ENCODE measurements at places on chromosomes 16 and 17.

DNA sequence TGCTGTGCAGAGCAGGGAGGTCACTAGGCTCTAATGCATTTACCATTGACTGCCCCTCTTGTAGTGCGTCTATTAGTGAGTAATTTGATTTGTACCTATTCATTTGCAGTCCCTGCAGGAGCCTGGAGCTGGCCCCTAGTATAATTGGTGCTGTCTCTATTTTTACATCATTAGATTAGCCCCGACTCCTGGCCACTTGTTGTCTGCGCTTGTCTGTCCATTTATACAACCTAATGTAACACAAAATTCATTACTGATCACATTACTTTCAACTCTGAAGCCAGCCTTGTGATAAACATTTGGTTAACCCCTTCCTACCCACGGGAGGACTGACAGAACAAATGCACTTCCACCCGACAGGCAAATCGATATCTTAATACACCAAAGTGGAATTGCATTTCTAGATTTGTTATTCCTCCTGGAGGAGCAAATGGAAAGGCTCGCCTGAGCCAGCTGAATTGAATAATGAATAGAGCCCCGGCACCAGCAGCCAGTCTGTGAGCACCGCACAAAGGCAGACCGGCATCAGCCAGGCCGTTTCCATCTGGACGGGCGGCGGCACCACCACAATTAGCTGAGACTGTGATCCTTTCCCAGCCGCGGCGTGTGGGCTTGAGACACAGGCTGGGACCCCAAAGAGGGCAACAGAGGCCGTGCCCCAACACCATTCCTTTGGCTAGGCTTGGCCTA is 18.7 kb upstream of the TBX2 start:
- no peak for DNase-seq

DNA sequence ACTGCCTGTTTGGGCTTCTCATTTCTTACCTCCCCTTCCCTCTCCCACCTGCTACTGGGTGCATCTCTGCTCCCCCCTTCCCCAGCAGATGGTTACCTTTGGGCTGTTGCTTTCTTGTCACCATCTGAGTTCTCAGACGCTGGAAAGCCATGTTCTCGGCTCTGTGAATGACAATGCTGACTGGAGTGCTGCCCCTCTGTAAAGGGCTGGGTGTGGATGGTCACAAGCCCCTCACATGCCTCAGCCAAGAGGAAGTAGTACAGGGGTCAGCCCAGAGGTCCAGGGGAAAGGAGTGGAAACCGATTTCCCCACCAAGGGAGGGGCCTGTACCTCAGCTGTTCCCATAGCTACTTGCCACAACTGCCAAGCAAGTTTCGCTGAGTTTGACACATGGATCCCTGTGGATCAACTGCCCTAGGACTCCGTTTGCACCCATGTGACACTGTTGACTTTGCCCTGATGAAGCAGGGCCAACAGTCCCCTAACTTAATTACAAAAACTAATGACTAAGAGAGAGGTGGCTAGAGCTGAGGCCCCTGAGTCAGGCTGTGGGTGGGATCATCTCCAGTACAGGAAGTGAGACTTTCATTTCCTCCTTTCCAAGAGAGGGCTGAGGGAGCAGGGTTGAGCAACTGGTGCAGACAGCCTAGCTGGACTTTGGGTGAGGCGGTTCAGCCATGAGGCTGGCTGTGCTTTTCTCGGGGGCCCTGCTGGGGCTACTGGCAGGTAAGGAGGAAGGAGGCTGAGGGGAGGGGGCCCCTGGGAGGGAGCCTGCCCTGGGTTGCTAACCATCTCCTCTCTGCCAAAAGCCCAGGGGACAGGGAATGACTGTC is at the start of gene CD68:
CD68 (plus strand) TSS at position 638 of the 833 bp plus-strand sequence; CDS start at position 678, 40 bp downstream.
- DNase-seq: peak; percentile 84

DNA sequence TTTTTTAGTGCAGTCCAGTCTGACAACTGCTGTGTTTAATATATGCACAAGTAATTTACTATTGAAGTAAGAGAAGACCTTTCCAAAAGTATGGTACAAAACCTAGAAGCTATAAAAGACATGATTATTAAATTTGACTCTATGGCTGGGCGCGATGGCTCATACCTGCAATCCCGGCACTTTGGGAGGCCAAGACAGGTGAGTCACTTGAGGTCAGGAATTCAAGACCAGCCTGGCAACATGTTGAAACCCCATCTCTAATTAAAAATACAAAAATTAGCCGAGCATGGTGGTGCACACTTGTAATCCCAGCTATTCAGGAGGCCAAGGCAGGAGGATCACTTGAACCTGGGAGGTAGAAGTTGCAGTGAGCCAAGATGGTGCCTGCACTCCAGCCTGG is 41.4 kb upstream of the VWA3A start:
- no peak for DNase-seq

- DNase-seq: no peak
These were observed 2.0 kb upstream of the IL21R start for GRCh38 chr16:27399969-27400368.

- DNase-seq: no peak
These were observed 967 bp upstream of the DHX58 start for GRCh38 chr17:42113293-42114069.

GRCh38 chr16:75491876-75492275 is 3.4 kb downstream of the CHST6 start:
- DNase-seq: no peak

DNA sequence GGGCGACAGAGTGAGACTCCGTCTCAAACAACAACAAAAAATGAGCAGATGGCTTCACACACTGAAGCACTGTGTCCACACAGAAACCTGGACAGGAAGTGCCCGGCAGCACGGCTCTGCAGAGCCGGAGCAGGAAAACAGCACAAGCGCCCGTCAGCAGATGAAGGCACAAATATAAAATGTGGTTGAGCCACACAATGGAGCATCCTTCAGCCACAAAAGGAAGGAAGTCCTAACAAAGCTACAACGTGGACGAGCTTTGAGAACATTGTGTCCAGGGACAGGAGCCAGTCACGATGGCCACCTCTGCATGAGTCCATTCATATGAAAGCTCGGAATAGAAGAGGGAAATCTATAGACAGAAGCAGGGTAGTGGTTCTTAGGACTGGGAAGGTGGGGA is 15.7 kb downstream of the RHBDF2 start:
- DNase-seq: no peak

- DNase-seq: no peak
These were observed 114.0 kb upstream of the ZFHX3 start for GRCh38 chr16:73161977-73162376.

DNA sequence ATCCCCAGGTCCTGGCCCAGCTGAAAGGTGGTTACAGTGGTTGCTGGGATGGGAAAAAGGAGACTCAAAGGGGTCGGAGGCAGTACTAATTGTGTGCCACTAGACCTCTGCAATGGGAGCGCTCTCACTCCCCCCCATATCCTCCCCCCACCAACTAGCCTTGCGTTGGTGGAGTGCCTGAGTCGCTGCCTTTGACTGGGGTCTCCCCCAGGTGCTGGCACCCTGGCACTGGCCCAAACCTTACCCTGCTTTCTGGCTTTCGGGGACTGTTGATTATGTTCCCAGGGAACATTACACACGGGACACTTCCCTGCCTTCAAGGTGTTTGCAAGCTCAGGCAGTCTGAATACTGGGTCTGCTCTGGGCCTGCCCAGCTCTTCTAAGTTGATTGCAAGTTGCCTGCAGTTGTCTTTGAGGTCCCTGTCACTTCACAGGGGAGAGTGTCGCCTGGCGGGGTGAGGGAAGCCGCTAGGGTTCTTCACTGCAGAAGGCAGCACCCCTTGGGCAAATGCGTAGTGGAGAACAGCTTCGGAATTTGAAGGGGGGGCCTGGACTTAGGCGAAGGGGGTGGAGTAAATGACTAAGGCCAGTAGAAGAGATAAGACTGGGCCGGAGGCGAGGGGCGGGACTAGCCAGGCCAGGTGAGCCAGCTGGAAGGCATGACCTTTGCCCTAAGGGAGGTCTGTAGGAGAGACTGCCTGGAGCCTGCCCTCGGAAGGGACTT is 98.0 kb downstream of the RAB11FIP4 start:
- DNase-seq: no peak

GRCh38 chr17:28974451-28974850 is 23.1 kb upstream of the PHF12 start:
- DNase-seq: no peak

DNA sequence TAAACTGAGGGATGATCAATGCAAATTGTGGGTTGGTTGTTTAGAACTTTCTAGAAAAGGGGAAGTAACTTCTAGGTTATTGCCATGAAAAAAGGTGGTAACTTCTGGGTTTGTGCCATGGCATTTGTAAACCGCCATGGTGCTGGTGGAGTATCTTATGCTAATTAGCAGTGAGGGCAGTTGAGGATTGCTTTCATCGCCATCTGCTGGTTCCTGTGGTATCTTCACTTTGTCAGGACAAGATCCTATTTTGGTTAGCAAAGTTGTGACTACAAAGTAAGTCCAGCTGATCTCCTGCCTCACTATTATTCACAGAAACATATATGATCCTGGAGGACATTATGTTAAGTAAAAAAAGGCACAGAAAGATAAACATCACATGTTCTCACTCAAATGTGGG is 1332.3 kb downstream of the CDH11 start:
- DNase-seq: no peak

GRCh38 chr17:1267471-1267943 is 2.7 kb upstream of the BHLHA9 start:
- no peak for DNase-seq

GRCh38 chr16:66069587-66069986 is 296.9 kb upstream of the CDH5 start:
- DNase-seq: no peak

- DNase-seq: no peak
These were observed 25.1 kb upstream of the ENPP7 start for GRCh38 chr17:79705674-79706073.

DNA sequence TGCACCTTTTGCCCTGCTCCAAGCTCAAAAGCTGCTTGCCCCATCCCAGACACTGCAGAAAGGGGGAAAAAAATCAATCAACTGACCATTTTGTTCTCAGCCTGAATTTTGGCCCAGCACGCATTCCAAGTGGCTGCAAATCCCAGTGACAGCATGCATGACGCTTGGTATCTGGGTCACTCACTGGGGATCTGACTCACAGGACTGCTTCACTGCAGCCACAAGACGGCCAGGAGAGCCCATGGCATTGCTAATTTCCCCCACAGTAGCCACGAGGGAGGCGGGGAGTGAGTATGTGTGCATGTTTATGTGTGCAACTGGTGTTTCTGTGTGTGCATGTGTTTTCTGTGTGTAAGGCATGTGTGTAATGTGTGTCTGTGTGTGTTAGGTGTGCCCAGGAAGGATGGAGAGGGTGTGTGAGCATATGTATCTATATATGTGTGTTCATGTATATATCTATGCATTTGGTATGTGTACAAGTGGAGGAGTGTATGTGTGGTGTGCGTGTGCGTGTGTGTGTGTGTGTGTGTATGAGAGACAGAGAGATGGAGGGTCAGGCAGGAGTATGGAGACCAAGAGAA is 33.8 kb downstream of the SDK2 start:
- DNase-seq: no peak

- no peak for DNase-seq
These were observed 2.0 kb upstream of the PCTP start for GRCh38 chr17:55748841-55749240.

DNA sequence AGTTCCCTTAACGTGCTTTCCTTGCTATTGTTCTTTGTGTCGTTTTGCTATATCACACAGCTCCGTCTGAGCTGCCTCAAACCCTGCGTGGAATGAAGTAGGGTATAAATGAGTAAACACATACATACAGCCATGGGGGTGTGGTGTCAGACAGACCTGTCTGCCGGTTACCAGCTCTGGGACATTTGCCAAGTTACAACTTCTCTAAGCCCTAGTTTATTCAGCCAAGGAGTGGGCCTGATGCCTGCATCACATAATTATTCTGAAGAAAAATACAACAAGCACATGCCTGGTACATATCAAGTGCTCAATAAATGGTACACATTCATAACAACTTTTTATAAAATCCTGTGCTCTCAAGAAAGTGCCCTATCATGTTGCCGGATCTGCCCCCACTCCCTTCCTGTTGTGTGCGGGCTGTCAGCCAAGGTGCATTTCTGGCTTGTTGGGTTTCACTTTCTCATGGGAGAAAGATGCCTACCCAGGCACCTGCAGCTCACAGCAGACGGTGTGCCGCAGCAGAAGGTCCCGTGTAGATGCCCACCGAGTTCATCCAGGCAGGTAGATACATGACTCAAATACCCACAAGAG is 30.5 kb downstream of the SMPD3 start:
- no peak for DNase-seq

DNA sequence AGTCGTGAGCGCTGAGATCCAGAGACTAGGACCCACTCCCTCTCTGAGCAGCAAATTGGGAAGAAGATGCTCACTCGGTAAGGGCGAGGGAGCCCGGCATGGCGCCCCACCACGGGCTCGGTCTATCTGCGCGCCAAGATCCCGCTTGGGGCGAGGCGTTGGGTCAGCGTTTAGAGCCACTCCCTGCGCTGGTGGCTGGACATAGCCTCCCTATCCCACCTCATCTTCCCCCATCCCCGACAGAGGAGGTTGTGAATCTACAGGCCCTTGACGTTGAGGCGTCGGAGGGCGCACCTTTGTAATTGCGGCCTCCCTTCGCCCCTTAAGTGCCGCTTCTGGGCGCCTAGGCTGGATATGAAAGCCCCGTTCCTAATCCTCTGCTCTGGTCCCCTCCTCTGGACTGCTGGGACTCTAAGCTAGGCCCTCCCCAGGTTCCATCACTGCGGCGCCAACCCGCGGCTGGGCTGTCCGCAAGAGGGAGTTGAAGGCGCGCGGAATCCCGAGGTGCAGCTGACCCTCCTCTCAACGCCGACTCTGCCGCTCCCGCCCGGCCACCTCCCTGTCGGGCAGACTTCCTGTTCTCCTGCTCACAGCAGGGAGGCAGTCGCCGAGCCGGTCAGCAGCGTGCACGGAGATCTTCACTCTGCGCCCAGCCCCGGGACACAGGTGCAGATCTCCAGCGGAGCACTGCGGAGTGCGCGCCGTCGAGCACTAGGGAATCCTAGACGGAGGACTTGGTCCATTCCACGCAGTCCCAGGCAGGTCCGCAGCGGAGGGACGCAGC is 16.1 kb upstream of the HOXB9 start:
- DNase-seq: no peak

- DNase-seq: no peak
These were observed 4.9 kb downstream of the LASP1 start for GRCh38 chr17:38874505-38875400.

DNA sequence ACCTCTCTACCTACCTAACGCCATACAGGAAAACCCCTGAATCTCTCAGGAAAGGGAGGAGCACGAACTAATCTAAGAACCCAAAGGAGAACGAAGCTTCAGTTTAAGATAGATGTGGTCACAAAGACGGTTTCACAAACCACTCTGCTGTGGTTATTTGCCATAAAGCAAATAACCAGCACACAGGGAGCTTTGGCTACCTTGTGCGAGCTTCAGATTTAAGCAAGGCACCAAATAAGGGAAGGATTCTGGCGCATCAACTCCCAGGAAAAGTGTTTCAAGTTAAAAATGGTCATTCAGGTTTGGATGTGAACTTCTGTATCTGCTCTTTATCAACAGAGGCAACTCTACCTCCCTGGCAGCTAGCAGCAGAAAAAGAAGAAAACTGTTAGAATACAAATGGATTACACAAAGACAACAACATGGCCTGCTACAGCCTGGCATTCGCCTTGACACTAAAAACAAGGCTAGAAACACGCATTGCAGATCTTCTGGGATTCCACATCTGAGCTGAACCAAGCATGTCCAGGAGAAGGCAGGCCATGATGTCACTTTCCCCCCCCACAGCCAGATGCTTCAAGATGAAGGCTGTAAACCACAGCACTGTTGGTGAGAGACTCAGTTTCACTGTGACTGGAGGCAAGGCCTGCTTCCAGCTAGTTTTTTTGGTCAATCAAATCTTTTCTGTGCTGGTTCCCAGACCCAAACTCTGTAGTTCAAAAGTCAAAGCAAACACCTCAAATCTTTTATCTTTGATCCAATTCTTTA is 43.6 kb downstream of the SMG6 start:
- peak; percentile 71 for DNase-seq

GRCh38 chr16:81607805-81608522 is 163.4 kb downstream of the CMIP start:
- no peak for DNase-seq

Measured in GM04503 (cell line).